ENCODE measurements at places on chromosomes 4 and X.

GRCh38 chrX:38732866-38733265 is 68.4 kb upstream of the MID1IP1 start:
- DNase-seq: no peak

DNA sequence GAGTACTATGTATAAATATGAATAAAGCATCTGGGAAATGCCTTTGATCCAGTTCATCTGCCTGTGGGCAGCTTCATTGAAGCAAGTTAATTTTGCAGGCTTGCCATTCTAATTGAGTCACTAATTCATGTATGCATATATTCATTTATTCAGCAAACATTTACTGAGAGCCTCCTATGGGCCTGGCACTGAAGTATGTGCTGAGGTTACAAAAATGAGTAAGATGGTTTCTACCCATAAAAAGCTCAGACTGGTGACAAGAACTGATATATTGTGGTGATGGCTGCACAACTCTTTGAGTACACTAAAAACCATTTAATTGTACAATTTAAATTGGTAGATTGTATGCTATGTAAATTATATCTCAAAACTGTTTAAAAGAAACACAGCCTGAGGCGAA is 1.1 kb upstream of the MRPL1 start:
- no peak for DNase-seq

DNA sequence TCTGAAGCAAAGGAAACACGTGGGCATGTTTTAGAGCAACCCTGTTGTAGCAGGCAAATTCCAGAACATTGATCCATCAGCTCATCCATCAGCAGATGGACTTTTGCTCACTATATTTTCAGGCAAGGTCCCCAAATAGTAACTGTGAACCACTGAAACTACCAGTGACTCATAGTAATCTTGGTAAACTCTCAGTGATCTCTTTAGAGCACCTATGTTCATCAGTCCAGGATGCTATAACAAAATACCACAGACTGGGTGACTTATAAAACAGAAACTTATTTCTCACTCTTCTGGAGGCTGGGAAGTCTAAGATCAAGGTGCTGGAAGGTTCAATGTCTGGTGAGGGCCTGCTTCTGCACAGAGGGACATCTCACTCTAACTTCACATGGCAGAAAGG is 28.9 kb upstream of the BTC start:
- no peak for DNase-seq

DNA sequence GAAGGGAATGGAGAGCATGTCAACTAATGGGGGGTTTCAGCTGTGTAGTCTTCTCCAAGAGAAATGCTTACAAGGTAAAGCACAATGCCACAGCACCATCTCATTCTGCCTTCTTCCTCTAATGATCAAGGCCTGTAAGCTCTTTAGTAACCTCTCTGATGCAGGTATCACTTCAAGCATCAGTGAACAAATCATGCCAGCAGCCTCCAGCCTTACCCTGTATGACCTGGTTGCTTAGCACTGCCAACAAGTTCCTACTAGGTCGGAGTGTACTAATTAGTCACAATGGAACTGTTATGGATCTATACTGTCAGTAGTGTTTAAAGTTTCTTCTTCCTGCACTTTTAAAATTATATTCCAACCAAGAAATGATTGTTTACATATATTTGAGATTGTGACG is 197.7 kb downstream of the GRID2 start:
- DNase-seq: no peak

DNA sequence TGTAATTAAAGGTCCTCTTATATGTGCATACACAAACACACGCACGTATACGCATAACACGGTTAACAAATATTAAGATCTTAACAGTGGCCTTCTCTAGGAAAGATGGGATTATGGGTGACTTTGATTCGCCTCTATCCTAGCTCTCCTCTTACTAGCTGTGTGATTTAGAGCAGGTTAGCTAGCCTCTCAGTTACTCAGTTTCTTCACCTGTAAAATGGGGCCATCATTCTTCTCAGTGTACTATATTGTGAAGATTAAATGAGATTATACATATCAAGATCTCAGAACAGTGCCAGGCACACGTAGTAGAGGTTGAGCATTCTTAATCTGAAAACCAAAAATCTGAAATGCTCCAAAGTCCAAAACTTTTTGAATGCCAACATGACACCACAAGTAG is 159.3 kb downstream of the BCOR start:
- DNase-seq: no peak

DNA sequence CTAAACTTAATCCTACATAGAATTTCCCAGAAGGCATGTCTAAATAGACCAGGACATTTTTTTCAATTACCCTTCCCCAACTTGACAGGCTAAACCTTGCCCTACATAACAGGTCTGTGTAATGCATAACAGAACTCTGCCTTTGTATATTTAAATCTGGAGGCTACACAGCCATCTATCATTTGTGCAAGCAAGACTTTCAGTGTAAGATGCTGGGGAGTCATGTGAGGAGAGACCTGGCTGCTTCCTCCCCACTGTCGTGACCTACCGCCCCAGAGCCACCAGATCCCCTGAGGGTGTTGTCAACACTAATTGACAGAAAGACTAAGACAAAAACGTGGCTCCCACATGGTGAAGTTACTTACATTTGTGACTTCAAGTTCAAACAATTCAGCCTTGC is 342.2 kb downstream of the PPARGC1A start:
- no peak for DNase-seq

DNA sequence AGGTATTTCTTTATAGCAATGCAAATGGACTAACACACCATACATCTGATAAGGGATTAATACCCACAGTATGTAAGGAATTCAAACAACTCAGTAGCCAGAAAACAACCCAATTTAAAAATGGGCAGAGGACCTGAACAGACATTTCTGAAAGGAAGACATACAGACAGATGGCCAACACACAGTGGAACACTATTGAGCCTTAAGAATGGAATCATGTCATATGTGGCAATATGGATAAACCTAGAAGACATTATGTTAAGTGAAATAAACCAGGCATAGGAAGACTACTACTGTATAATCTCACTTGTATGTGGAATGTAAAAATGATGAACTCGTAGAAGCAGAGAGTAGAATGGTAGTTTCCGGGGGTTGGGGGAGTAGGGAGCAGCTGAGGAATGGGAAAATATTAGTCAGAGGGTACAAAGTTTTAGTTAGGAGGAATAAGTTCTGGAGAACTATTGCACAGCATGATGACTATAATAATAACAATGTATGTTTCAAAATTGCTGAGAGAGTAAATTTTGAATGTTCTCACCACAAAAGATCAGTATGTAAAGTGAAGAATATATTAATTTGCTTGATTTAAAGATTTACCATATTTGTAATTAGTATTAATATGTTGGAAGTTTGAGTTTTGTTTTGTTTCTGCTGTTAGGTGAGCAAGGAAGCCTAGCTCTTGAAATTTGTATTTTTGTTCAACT is 25.2 kb downstream of the WDR44 start:
- DNase-seq: no peak

DNA sequence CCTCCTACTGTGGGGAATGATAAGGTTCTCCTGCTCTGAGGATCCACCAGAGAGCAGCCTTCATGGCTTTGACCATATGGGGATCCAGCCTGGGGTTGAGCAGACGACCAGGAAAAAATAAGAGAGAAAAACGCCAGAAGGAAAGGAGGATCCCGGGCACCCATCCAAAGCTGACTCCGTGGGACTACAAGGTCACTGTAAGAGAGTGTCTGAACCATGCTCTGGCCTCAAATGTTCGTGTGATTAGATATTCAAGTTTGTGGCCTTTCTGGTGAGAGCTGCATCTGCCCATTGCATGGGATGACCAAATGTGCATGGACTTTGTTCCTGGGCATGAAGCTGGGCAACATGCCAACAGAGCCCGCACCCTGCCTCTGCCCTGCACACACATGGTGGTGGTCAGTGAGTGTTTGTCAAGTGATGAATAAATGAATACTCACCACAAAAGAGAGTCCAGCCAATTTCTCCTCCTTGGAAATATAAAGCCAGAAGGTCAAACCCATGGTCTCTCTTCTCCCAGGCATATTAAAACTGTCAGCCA is 346.0 kb upstream of the GATB start:
- DNase-seq: no peak

GRCh38 chr4:4539481-4539880 is 2.4 kb downstream of the STX18 start:
- DNase-seq: no peak

- DNase-seq: no peak
These were observed at the start of gene CLIC2 for GRCh38 chrX:155334486-155335336. Gene CLIC2, minus strand, starts transcription at chrX:155334614. Its CDS starts 187 bp downstream, at chrX:155334427.

DNA sequence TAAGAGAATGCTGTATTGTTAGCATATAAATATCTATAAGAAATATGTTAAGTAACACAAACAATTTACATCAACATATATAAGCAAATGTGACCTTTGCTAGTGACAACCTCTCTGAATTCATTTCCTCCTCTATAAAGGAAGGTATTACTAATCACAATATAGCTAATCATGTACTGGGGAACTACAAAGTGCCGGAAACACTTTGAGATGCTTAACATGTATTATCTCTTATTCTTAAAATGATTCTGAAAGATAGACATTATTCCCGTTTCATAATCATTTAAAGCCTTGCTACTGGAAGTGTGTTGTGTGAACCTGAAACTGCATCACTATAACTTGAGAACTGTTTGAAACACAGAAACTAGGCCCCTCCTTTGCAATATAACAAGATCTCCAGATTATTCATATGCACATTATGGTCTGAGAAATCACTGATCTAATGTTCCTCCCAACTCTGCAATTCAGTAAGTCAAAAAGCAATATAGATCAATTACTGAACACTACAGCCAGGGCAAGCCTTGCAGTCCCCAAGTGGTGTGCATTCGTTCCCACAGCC is 54.0 kb downstream of the KLHL8 start:
- no peak for DNase-seq

DNA sequence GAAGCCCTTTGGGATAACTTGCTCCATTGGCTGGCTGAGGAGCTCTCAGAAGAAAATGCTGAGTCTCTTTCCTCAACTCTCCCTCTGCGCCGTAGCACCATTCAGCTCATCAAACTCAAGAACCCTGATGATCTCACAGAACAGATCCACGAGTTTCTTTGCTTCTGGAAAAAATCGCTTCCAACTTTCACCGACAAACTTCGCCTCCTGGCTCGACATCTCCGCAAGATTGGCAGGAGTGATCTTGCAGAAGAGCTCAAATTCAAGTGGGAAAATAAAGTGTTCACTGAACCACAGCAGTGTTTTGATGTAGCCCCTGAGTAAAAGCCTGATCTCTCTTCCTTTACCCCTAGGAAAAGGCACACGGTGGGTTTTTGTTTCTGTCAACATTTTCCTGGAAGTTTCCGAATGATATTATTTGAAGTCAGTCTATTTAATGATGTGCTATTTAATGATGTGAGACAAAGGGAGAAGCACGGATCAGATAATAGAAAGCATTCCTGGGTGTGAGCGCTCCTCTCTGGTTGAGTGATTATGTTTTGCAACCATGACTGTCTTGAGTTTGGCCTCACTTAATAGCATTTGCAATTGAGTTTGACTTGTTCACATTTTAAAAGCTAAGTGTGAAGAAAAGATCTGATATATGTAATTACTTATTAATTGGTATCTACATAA is 62.2 kb downstream of the DTHD1 start:
- DNase-seq: no peak

- DNase-seq: no peak
These were observed 21.1 kb upstream of the UBA1 start for GRCh38 chrX:47172549-47172948.

DNA sequence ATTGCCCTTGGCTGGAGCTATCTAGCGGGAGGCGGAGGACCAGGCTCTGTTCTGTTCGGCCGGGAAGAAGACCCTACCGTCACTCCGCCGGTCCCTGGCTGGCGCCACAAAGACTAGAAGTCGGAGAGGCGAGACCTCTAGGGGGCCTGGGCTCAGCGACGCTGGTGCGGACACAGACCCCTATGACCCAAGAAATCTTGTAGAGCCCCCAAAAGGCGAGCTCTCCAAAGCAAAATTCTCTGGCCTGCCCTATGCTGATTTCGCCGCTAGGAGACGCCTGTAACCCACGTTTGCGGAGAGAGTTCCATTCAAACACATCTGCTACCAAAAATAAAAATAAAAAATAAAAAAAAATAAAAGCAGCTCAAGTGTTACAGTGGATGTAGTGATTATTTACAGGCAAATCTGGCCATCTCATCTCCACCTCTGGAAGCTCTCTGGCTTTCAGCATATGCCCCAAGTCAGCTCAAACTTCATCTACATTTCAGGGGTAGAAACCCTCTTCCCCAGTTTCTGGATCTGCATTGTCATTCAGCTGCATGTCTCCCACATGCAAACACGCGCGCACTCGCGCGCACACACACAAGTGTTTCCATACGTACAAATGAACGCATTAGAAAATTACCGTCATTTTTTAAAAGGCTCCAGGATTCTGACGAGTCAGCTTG is 2.4 kb upstream of the PCDH10 start:
- no peak for DNase-seq

DNA sequence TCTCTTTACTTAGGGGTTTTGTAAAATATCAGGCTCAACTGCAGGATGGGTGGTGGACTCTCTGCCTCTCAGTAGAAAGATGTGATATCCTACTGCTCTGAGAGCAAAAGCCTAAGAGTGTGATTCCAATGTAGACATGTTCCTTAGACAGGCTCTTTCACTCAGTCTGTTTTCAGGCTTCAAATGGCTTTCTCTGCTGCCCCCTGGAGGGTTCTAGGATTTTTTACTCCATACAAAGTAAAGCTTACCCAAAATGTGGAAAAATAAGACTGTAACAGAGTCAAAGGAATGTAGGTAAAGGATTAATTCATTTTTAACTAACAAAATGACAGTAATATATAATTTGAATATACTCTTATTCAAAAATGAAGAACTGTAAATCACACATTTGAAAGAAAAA is 32.1 kb downstream of the ZGRF1 start:
- peak; percentile 21 for DNase-seq

DNA sequence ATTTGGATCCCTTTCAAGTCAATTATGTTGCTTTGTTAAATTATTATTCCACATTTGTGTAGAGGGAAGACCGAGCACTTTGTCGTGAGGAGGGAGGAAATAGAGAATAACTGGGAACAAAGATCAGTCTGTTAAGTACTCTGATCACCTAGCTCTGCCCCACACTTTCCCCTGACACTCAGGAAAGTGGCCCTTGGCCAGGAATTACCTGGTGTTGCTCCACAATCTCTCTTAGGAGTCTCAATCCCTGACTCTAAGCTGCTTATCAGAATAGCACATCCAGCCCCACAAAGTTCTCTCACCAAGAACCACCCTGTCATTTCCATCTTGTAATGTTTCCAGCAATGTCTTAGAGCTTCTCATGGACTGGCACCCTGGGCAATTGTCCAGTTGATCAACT is 83.8 kb upstream of the BMPR1B start:
- DNase-seq: no peak

- peak; percentile 19 for DNase-seq
These were observed 30.1 kb downstream of the NEIL3 start for GRCh38 chr4:177339477-177340374.

- no peak for DNase-seq
These were observed 390.7 kb downstream of the MAPK10 start for GRCh38 chr4:85968945-85969819.
